Lower leg skin (tissue), 4 donors: ENCODE measurements at places on chromosomes 4 and X.

GRCh38 chrX:149903889-149904748 is 23.1 kb downstream of the MAGEA8 start:
- no peak for DNase-seq

- DNase-seq, result no peak
Measured at GRCh38 chr4:94534401-94535312, 82.9 kb downstream of the PDLIM5 start.

GRCh38 chr4:45692131-45692735 is 431.6 kb downstream of the GABRG1 start:
- no peak for DNase-seq

GRCh38 chr4:161581262-161582230 is 582.3 kb downstream of the FSTL5 start:
- DNase-seq, result no peak

DNA sequence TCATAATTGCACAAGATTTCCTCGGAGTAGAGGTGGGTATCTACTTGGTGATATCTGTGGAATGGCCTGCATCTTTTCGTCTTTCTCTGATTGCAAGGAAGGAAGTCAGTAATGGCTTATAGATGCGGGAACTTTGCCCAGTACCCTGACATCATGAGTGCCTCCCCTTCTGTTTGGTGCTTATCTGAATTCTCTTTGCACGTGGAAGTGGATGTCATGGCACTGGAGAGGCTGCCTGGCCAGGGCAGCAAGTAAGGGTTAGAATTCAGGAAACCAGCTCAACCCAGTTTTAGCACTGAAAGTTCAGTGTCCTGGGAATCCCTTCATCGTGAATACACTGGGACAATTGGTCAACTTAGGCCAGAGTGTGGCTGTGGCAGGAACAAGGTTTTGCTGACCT is 83.5 kb upstream of the RAPGEF2 start:
- DNase-seq, result no peak

DNA sequence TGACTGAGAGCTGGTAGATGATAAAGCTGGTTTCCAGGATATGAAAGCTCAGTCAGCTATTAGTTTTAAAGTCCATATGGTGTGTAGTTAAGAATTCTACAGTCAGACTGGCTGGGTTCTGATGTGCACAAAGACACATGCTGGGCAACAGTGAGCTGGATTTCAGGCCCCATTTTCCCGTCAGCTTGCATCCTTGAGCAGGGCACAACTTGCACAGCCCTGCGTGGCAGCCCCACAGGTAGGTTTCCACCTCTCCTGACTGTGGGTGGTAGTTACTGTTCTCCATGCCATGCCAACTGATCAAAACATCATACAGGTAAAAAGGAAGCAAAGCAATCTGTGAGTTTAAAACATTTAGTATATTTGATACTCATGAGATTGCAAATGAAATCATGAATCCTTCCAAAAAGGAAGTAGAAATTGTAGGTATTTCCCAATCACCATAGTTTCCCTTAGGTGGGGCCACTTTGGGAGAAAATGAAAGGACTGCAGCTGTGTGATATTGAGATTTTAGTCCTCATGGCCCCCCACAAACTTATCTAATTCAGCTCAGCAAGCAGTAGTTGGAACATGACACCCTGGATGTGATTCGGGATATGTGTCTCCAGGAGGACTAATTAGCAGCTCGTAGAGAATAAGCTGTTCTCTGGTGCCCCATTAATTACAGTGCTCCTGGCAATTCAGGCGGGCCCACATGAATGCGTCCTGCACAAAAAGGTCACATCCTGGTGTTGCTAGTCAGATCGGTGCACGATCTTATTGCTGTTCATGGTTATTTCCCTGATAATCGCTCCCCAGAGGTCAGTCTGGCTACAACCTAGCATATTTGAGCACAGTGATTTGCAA is 42.4 kb upstream of the NOCT start:
- no peak for DNase-seq

- DNase-seq, result no peak
Measured at GRCh38 chr4:88759039-88759894, 61.6 kb upstream of the NAP1L5 start.

DNA sequence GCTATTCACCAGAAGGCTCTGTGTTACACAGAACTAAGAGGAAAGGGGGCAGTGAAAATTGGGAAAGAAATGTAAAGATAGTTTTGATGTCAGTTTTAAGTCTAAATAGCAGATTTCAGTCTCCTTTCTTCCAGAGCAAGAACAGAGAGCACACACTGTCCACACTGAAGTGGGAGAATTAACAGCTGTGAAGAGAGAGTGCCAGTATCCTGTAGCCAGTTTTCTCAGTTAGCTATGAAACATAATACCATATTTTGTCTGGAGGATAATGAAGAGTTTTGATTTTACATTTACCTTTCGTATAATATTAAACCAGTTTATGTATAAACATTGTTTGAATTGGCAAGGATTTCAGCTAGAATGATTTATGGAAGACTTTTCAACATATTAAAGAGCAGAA is 35.1 kb downstream of the FBXO8 start:
- DNase-seq, result no peak

- DNase-seq, result no peak
Measured at GRCh38 chr4:134343081-134343480, 141.5 kb upstream of the PABPC4L start.

DNA sequence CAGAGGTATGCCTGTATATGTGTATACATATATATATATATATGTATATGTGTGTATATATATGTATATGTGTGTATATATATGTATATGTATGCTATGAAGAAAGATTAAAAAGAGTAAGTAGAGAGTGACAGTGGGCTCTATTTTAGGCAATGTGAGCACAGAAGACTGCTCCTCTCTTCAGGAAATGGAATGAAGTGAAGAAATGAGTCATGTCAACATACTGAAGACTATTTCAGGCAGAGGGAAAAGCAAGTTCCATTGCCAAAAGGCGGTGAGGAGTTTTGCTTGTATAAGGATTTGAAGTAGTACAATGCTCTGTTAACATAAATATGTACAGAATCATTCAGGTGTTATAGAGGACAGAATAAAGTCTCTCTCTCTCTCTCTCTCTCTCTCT is 773.2 kb upstream of the FTHL17 start:
- DNase-seq, result no peak

GRCh38 chr4:185020293-185020808 is 2.1 kb downstream of the HELT start:
- no peak for DNase-seq

GRCh38 chr4:129278868-129279267 is 182.9 kb downstream of the C4orf33 start:
- no peak for DNase-seq

- DNase-seq, result no peak
Measured at GRCh38 chr4:81491943-81492342, 20.2 kb upstream of the RASGEF1B start.

DNA sequence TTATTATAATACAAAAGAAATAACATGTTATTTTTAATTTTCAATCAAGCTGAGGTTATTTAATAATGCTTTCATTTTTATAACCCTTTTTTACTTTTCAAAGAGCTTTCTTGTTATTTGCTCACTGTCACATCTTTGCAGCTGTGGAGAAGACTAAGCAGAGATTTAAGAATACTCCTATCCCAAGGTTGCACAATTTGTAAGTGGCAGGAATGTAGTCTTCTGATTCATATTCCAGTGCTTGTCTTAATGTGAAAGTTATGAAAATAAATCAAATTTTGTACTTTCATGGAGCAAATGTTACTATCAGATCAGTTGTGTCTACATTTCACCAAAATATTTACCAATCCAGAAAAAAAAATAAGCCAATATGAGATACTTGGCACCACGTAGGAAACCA is 86.6 kb downstream of the DDIT4L start:
- no peak for DNase-seq

GRCh38 chr4:67234296-67234695 is 311.0 kb downstream of the CENPC start:
- DNase-seq, result no peak

DNA sequence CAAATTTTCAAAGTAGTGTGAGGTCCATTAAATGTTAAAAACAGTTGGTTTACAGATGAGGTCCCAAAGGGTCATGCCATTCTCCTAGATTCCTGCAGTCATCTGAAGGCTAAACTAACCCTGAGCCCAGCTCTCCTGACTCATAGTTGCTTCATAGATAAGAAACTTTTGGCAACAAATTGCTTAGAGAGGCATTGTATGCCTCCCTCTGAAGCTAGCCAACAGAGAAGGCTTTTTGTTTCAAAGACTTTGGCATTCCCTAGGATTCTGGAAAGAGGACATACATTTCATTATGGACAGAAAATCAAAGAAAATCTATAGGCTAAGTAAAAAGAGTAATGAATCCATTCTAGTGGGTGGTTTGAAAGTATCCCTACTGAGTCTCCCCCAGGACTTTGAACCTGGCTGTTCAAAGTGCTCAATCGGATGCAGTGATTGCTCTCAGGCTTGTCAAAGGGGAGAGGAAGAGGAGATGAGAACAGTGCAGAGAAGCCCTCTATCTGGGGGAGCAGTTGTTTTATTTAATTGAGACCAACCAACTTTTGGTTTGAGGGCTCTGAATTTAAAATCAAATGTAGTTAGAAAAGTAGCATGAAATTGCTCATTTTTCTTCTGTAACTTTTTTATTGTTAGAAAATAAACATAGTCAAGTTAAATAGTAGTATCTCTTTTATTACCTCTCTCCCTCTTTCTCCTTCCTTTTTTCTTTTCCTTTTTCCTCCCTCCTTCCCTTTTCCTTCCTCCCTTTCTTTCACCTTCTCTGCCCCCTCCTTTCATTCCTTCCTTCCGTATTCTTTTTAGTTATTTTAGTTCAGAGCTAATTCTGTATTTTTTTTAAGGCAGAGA is 72.3 kb upstream of the ZNF518B start:
- no peak for DNase-seq

DNA sequence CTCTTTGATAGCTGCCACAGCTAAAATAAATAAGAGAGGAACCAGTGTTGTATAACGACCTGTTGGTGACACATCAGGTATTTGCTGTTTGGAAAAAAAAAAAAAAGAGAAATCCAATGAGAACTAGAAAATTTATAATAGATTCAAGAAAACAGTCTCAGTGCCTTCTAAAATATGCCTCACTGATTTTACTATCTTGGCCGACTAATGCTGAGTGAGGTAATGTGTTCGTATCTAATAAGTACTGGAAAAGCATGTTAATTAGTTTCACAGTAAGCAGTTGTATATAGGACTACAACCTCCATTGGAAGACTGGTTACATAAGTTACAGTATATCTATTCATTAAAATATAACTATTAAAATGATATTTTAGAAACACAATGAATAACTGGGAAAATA is 32.4 kb downstream of the ATP8A1 start:
- DNase-seq, result no peak

DNA sequence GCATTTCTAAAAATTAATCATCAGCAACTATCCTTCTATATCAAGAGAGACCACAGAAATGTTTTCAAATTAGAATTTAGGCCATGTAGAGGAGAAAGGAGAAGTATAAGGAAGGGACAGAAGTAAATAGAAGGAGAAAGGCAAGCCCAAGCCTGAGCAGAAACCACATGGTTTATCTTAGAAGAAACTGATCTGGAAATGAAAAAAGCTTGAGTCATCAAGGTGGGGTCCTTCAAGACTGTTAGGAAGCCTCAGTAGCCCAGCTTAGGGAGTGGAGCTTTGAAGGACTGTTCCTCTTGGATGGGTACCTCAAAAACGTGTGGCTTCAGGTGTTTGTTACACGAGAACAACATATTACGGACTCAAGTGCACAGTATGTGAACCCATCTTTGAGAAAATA is 4.5 kb downstream of the BMX start:
- DNase-seq, result no peak

DNA sequence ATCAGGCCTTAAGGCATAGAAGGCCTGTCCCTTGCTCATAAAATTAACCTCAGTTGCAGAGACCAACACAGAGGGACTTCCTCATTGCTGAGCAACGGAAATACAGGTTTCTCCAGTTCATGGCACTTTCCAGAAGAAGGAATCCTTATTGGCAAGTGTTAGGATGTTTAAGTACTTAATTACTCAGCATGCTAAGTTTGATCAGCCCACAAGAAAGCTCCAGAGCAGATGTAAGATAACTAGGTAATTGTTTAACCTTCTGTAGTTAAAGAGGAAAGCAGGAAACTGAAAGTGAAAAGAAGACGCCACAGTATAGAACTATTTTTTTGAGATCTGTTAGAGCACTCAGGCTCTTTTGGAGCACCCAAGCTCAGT is 33.5 kb downstream of the SMS start:
- no peak for DNase-seq

- DNase-seq, result no peak
Measured at GRCh38 chr4:13088726-13089658, 395.1 kb downstream of the RAB28 start.

- no peak for DNase-seq
Measured at GRCh38 chr4:24991015-24991414, 39.7 kb downstream of the LGI2 start.

- DNase-seq, result no peak
Measured at GRCh38 chrX:2416851-2417604, 83.7 kb downstream of the DHRSX start.

DNA sequence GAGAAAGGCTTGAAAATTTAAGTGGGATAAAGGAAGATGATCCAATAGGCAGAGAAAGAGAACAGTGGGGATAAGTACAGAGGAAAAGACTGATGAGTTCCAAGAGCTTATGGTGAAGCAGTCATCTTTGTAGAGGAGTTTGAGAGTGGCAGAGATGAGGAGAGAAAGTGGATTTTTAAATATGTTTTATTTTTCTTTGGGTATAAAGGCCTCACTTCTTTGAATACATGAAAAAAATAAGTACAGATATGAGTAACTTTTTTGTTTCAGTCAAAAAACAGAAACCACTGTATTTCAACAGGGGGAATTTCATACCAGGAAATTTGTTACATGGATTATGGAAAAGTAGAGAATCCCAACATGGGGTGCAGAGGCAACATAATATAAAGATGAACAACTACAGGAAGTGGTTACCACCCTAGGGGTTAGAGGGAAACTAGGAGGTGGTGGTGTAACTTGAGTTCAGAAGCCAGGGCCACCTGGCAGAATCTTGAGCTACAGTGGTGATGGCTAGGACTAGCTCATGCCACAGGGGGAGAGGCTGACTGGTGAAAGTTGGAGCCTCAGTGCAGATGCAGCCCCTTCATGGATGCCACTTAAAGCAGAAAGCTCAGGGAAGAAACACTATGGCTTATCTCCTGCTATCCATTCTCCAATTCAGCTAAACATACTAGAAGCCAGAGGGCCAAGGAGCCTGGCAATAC is 3.4 kb upstream of the CYBB start:
- DNase-seq, result no peak

GRCh38 chr4:142567199-142567598 is 278.9 kb downstream of the INPP4B start:
- DNase-seq, result no peak

DNA sequence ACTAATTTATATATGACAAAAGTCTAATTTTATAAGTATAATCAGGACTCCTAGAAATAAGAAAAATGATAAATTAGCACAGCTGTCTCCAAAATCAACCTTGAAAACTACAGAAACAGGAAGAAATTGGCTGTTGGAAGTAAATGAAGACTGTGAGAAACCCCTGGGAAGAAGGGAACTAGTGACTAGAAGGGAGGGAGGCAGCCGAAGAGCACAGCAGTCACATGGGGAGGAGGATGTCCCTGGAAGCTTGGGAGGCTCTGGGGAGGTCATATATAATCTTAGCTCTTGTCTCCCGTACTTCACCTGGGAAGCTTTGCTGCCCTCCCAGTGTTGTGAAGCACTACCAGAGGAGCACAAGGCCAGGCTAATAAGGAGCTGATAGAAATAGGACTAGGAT is 8.9 kb upstream of the TMA16 start:
- no peak for DNase-seq

GRCh38 chr4:109206620-109207019 is 95.8 kb downstream of the COL25A1 start:
- DNase-seq, result no peak
